Muscle of back (tissue), 13 donors: ENCODE measurements at places on chromosomes 1 and 21.

DNA sequence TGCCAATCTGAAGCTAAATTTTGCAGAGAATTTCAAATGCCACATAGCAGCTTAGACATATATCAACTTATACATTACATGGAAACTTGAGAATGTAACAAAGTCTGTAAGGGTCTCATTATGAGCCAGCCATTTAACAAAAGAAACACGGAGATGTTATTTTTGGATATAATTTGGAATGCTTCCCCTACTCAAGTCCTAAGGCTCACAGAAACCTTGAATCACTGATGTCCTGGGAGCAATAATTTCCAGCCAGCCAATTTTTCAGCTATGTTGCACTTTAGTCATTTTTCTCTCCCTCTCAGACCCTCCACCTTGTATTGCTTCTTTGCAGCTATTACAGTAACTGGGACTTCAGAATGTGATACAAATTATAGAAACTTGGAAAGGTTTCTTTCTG, 56.9 kb downstream of the EIF2B3 start:
- peak; percentile 81 for DNase-seq

DNA sequence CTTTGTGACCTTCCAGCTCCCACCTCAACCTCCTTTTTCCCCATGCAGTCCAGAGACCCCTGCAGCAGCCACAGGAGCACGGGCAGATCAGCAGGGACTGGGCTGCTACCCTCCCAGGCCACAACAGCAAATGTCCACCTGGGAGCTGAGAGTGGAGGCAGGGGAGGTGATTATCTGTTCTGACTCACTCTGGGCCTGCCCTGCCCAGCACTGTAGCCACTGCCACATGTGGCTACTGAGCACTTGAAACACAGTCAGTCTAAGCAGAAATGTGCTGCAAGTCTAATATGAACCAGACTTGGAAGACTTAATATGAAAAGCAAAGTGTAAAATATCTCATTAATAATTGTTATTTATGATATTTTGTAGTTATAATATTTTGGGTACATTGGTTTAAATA, 148.9 kb upstream of the VANGL1 start:
- DNase-seq = no peak

GRCh38 chr1:154490317-154490716, 11.7 kb upstream of the TDRD10 start:
- DNase-seq = no peak

DNA sequence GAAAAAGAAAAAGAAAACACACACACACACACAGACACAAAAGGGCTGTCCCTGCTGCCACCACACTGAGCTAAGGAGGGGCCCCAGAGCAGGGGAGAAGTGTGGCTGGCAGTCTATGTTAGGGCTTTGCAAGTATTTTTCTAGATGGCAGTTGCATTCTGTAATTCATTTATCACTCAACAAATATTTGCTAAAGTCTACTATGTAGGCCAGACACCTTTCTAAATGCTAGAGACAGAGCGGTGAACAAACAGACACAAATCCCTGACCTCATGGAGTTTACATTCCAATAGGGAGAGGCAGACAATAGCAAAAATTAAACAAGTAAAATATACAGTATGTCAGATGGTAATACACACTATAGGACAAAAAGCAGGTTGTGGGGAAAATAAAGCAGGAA, 20.2 kb downstream of the WDR64 start:
- DNase-seq = no peak

DNA sequence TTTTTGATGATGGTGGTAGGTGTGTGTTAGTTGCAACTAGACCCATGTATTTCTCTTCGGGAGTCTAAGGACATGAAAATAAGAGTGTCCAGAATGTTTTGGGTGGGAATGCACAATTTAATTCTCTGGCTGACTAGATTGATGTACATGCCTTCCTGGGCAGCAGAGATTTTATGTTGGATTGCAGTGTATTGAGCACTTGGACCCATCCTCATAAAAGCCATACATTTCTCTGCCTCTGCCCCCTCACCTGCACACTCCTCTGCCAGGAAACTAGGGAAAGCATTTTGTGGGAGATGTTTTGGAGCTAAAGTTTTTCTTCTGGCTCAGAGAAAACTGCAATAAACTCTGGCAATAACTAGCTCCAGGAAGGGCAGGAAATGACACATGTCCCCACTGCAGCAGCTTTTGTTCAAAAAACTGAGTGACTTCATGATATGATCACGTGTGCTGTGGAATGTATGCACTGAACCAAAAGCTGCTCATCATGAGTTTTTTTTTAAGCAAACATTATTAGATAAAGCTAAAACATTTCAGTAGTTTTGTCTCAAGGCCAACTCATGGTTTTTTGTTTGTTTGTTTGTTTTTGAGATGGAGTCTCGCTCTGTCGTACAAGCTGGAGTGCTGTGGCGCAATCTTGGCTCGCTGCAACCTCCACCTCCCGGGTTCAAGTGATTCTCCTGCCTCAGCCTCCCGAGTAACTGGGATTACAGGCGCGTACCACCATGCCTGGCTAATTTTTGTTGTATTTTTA, 17.6 kb downstream of the RIT1 start:
- peak; percentile 79 for DNase-seq

DNA sequence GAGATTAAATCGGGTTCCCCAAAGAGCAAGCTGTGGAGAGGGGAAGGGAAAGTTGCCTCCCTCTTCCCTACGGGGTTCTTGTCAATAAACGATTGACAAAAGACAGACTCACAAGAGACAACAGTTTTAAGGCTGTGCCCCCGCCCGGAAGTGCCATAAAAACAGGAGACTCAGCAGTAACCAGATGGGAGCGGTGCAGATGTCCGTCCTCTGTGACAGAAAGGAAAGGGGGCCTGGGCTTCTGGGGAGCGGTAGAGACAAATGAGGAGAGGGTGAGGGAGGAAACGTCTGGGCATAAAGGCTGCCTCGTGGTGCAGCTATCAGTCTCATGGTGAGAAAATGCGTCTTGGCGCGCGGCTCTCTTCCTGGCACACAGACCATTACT, 5.9 kb downstream of the TP73 start:
- DNase-seq = no peak

DNA sequence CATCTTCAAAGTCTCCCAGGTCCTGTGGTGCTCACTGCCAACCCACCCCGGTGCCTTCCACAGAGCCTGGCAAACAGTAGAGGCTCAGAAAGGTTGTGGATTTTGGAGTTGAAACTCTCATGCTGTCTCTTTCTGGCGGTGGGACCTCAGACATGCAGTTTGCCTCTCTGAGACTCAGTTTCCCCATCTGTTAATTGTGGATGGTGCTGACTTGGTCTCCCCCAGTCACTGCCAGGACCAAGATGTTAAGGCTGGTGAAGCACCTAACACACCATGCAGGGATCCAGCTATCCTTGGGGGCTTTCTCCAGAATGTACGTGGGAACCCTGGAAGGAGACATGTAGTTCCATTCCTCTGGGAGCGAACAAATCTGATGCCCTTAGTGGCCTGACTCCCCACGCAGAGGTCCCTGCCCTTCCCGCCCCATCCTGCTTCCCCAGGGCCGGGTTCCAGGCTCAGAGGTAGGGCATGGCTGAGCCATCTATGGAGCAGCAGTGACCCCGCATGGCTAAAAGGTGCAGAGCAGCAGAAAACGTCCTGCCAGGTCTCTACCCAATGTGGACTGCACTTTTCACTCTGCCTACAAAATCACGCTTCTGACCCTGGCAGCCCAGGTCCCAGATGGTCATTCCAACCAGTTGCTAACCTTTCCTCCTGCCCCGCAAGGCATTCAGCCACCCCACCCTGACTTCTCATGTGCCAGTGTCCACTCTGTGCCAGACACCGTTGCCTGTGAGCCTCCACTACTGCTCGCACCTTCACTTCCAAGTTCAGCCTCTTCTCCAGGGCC, 9.2 kb upstream of the TTC22 start:
- DNase-seq = peak; percentile 71

DNA sequence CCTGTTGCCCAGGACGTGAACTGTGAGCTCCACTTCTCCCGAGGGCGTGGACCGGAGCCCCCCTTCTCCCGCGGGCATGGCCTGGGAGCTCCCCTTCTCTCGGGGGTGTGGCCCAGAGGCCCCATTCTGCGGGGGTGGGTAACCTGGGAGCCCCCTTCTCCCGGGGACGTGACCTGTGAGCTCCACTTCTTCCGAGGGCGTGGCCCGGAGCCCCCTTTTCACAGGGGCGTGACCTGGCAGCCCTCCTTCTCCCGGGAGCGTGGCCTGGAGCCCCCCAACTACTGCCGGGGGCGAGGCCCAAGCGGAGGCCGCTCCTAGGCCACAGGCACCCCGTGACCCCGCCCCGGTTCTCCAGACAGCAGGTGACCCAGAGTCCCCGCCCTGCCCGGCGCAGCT, 320 bp downstream of the C1orf174 start:
- no peak for DNase-seq

DNA sequence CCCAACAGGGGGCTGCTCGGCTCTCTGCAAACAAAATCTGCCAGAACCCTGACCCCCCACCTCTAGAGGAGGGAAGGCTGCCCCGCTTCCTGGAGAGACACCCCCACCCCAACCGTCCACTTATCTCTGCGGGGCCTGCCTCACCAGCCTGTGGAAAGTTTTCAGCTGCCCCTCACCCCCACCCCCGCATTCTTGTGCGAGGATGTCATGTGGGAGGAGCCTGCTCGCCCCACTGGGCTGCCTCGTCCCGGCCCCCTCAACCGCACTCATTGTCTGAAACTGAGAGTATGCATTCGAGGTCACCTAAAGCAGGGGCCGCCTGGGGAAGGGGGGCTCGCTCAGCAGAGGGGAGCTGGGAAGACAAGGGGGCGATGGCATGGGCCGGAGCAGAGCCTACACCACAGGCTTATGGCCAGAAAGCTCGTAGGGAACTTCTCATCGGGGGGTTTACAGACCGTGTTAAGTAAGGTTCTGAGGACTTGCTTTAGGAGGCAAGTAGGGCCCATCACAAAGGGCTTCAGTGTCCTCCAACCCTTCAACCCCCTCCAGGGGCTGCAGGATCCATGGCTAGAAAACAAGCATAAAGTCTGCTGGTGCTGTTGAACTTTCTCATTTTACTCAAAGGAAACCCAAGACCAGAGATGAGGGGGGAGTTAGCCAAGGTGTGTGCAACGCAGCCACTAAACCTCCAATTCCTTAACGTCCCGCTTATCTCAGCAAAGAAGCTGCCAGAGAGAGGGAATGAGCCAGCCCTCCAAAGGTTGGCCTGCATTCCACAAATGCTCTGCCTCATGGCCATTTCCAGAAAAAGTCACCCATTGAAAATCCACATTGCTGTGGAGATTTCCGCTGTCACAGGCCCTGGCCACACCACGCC, 9.4 kb downstream of the EPHA2 start:
- peak; percentile 88 for DNase-seq

GRCh38 chr1:224811564-224811963, 117.9 kb upstream of the DNAH14 start:
- DNase-seq = no peak

- DNase-seq = peak; percentile 42
These were observed 2.2 kb downstream of the PHGDH start for GRCh38 chr1:119713749-119714456.

GRCh38 chr1:182210417-182210816, 148.9 kb upstream of the ZNF648 start:
- DNase-seq = no peak

DNA sequence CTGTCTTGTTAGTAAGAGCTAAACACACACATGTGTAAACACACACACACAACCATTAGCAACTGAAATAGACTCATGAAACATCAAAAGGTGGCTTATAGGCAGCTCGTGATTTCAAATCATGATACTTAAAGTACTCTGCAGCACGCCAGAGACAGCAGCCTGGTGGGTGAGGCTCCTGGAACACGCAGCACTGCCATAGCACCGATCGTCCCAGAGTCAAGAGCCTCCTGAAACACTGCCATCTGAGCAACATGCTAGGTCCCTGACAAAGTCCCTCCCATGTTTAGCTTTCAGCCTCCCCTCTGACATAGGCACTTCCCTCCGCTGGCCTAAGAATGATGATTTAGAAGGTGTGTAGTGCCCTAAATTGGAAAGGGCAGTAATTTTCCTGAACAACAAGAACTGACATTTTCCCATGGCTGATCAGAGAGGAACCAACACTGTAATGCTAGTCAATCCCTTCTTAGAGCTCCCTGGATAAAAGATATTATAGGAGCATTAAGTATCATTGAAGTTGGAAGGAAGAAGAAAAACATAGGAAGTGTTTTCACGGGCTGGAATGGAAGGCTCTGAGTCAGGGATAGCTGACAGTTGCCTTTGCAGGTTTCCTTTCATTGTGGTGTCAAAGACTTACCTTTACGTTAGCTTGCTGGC, 14.1 kb upstream of the DPT start:
- DNase-seq = no peak

DNA sequence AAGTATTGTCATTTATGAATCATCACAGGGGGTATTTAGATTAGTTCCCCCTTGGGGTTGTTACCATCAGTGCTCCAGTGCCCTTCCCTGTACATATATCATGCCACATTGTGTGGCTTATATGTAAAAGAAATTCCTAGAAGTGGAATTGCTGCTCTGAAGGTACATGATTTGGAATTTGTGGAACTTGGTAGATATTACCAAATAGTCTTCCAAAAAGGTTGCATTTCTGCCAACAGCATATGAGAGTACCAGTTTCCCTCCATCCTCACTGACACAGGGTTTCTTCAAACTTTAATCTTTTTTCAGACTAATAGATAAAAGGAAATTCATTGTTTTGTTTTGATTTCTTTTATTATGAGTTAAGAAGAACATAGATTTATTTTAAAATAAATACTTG, 41.3 kb downstream of the AKNAD1 start:
- peak; percentile 18 for DNase-seq

GRCh38 chr1:53370369-53370961, 42.6 kb upstream of the LRP8 start:
- DNase-seq = no peak

DNA sequence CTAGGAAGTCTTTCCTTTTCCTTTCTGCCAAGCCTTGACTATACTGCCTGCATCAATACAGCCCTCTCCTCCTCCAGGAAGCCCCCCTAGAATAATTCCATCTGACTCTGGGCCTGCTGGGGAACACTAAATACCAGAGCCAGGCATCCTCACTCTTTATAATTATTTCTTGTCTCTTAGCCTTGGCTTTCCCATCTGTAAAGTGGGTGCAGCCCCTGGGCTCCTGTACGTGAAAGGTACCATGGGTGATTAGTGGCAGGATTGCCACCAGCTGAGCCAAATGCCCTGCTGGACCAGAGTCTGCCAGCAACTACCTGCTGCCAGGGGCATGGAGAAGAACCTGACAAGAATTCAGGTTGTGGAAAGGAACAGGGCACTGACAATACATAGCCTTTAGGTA, 58.7 kb downstream of the LGR6 start:
- no peak for DNase-seq

DNA sequence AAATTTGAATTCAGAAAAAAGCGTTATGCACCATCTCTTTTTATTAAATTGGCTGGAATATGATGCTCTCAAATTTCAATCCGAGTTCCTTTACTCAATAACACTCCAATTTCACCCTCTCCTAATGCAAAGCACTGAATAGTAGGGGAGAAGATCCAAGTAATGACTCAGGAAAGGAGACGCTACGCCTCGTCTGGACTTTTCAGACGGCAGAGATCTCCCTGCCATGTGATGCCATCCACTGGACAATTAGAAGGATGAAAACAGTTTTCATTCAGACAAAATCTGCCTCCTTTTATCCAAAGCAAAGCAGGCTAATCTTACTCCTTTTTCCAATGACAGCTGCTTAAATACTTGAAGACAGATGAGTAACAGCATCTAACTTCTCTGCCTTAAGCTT, 242.4 kb upstream of the GREM2 start:
- DNase-seq = peak; percentile 2

GRCh38 chr1:6198646-6199297, 623 bp downstream of the RPL22 start:
- DNase-seq = no peak

GRCh38 chr1:218640173-218640572, 295.0 kb downstream of the TGFB2 start:
- no peak for DNase-seq

- DNase-seq = peak; percentile 34
These were observed 88.5 kb downstream of the TTLL7 start for GRCh38 chr1:83910461-83910860.

GRCh38 chr1:43227143-43227764, 42.5 kb upstream of the TMEM125 start:
- DNase-seq = peak; percentile 85
